ENCODE measurements at places on chromosomes 5 and 9.

GRCh38 chr5:143361438-143361837 is 42.0 kb downstream of the NR3C1 start:
- no peak for DNase-seq

DNA sequence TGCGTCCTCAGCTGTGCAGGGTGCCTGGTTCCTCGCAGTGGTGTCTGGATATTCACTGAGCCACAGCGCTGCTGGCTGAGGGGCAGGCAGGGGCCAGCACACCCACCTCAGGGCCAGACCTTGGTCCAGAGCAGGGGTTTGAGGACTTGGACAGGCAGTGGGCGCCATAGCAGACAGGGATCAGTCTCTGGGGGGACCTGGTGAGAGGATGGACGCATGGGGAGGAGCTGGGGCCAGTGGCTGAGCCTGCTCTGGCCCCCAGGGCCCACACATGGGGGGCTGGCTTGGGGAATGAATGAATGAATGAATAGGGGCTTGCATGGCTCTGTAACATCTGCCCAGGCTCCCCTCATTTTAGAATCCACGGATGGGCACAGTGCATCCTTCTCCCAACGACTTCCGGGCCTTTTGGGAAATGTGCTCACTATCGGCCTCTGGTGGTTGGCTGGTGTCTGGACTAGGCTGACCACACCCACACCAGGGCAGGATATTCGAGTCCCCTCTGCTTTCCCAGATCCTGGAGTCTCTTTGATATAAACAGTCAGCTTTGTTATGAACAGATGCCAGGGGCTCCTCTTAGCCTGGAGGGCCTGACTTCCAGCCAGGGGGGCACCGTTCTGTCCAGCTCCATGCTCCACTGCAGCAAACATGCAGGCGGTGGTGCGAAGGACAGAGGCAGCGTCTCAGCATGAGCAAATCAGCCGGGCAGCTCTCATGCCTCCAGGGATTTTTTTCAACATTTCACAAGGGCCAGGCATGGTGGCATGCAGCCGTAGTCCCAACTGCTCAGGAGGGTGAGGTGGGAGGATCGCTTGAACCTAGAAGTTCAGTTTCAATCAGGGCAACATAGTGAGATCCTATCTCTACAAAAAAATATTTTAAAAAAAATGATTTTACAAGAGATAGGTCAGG is 62.6 kb downstream of the NEK6 start:
- DNase-seq = no peak

DNA sequence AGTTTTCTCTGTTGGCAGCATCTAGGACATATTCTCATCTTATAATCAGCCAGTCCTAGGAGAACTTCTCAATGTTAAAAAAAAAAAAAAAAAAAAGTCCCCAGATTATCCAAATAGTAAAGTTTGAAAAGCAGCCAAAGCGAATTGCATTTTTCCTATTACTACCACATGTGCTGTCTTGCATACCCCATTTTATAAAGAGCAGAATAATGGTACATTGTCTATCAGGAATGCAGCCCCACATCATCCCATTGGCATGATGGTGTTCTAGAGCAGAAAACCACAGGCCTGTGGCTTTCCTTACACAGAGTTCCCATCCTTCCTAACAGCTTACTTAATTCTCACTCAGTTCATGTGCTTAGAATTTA is 381.6 kb downstream of the TMEM38B start:
- no peak for DNase-seq

- DNase-seq = no peak
Measured at GRCh38 chr5:54296386-54296785, 14.0 kb downstream of the ARL15 start.

DNA sequence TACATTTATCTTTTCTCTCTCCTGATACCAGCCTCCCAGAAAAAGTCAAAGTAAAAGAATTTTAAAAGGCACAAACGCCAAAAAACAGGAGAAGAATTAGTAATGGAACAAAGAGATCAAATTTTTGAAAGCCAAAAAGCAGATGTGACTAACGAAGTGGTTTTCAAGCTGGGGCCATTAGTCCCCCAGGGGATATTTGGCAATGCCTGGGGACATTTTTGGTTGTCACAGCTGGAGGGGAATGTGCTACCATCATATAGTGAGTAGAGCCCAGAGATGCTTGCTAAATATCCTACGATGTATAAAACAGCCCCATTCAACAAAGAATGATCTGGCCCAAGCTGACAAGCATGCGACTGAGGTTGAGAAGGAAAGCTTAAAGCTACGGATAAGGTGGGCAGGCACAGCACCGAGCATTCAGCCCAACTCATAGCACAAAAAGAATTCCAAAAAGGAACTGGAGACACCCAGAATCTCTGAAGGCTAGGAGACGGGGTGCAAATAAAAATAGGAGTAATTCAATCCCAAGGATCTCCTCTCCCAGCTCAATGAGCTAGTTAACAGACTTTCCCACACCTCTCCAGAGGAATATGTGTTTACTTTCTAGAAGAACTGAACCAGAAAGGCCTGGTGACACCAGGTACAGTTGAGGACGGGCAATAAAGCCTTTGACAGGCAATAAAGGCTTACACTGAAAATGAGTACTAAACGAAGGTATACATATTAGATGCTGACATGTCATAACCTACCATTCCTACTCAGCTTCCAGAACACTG is 269.0 kb downstream of the DENND1A start:
- no peak for DNase-seq

DNA sequence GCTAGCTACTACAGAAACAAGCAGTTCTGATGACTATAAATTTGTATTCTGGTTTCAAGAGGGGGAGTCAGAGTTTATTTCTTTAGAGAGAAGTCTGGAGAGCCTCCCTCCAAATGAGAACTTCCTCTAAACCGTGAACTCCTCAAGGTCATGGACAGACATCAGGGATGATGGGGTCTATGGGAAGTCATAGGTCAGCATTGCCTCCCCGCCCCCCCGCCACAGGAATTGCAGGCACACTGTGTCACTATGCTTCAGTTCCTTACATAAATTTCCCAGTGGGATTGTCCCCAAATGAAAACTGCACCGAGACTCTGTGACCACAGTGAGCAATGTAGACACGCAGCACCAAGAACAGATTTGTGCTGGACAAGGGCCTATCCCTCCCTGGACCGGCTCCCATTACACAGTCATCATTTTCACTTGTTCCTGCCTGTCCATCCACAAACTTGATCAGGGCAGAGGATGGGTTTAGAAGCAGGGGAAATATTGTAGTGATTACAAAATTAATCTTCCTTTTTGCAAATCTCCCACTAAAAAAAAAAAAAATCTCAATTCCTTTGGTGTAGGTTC is 300.3 kb downstream of the EFNA5 start:
- DNase-seq = no peak

DNA sequence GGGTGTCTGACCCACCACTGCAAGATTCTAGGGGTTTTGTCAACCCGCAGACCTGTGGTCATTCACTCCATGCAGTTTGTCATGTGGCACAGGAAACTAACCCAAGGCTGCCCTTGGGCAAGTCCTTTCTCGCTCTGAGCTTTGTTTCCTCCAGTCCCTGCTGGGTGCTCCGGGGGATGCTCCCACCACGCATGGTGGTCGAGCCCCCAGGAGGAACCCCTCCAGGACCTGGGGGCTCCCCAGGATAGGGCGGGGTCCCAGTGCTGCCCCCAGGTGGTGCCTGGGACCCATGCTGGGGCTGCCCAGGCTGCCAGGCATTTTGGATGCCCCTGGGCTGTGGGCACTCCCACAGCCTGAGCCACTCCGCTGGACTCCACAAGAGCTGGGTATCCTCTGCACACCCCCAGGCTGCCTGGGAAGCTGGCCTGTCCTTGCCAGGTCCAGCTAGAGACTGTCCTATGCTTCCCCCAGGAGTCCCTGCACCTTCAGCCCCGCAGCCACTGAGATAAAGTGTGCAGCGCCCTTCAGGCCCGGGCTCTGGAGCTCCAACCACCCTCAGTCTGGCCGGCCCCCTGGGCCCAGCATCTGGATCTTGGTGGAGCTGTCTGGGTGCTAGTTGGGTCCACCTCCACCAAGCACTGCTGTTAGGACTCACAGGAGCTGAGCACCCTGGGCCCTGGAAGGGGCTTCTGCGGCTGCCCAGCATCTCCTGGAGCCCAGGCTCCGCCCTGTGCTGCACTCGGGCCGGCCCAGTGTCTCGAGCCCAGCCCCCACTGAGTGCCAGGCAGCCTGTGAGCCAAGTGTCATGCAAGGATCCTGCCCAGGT is 104.3 kb downstream of the PHF2 start:
- no peak for DNase-seq

GRCh38 chr5:175325681-175326080 is 118.3 kb downstream of the DRD1 start:
- no peak for DNase-seq

DNA sequence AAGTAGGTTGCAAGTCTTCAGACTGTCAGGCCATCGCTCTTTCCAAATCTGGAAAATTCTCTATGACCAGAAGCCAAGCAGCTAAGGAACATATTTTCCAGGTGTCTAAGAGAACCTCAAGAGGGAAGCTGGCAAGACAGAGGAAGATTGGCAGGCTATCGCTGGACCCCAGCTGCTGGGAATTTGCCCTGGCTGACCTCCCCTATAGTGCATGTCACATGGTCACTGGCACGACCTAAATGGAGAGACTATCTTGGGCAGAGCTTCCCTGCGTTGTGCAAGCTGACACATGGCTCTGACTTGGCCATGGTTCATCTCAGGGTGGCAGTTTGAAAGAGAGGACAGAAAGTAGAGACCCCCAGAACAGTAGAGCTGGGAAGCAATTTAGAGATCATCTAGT is 104.9 kb upstream of the ZNF618 start:
- no peak for DNase-seq

DNA sequence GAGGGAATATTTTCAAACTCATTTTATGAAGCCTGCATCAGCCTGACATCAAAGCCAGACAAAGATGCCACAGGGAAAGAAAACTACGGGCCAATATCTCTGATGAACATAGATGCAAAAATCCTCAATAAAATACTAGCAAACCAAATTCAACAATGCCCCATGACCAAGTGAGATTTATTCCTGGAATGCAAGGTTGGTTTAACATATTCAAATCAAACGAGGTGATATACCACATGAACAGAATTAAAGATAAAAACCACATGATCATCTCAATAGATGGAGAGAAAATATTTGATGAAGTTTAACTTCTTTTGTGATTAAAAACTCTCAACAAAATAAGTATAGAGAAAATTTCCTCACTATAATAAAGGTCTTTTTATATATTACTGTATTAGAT is 792.0 kb upstream of the ZNF608 start:
- no peak for DNase-seq

DNA sequence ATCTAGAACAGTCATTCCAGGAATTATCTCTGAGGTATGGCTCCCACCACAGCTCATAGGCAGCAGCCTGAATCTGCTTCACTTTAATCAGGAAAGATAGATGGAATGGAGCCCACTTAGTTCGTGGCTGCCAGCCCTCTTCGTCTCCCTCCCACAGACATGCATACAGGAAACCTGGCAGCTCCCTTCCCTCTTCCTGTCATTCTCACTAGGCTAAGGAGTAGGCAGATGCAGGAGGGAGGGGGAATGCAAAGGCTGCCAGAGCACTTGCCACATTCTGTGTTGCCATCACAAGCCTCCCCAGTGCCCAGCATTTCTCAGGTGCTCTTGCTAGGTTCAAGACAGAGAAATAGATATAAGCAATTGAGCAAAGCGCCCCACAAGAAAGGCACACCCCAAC is 378.9 kb downstream of the ELAVL2 start:
- no peak for DNase-seq

Measured in activated CD4-positive, CD25-positive, alpha-beta regulatory T cell (primary cell).